ENCODE measurements at places on chromosomes 1 and 21. TPM values are rescaled to one million over a fixed set of nuclear protein-coding genes. Genes with fewer than 3 reads are reported as not detected.
A peak's percentile ranks its signal among the peaks of the same experiment; 100 is the strongest.

GRCh38 chr1:212414328-212415106 lies at the start of gene PACC1:
Gene PACC1, minus strand, starts transcription at chr1:212414886. Its CDS starts 129 bp downstream, at chr1:212414757.
- peak; percentile 80 for DNase-seq

GRCh38 chr1:5271264-5271663 lies 616.9 kb downstream of the AJAP1 start:
- DNase-seq = no peak

PKLR gene
- total RNA-seq = not detected

DNA sequence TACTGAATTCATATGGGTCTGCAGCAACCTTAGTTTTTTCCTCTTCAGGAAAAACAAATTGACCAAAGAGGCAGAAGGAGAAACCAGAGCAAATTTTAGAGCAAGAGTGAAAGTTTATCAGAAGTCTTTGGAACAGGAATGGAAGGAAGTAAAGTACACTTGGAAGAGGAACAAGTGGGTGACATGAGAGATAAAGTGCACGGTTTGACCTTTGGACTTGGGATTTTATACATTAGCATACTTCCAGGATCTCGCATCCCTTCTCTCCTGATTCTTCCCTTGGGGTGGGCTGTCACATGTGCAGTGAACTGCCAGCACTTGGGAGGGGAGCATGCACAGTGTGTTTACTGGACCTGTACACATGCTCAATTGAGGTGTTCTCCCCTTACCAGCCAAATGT lies 754.8 kb upstream of the ADAMTS5 start:
- DNase-seq = no peak

- no peak for DNase-seq
Observed at GRCh38 chr1:175675017-175675416, 68.4 kb downstream of the TNR start.

GRCh38 chr1:247324204-247324787 lies 7.4 kb downstream of the ZNF496 start:
- DNase-seq = no peak

DNA sequence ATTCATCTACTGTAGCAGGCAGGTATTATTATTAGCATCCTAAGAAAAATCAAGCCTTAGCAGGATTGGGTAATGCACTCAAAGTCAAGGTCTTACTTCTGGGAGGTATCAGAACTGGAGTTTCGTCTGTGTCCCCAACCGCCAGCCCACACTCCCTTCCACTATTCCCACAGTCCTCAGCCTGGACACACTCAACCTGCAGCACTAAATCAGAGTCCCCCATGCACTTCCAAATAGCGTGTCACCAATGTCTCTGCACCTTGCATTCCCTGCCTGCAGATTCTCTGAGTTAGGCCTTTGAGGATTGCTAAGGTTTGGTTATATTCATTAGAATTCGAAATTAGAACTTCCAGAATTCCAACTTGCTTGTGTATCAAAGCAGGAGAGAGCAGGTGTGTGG lies 3.9 kb downstream of the LYPD8 start:
- DNase-seq = no peak

BSND gene
- total RNA-seq = not detected

FLG2 gene
- total RNA-seq = not detected

DNA sequence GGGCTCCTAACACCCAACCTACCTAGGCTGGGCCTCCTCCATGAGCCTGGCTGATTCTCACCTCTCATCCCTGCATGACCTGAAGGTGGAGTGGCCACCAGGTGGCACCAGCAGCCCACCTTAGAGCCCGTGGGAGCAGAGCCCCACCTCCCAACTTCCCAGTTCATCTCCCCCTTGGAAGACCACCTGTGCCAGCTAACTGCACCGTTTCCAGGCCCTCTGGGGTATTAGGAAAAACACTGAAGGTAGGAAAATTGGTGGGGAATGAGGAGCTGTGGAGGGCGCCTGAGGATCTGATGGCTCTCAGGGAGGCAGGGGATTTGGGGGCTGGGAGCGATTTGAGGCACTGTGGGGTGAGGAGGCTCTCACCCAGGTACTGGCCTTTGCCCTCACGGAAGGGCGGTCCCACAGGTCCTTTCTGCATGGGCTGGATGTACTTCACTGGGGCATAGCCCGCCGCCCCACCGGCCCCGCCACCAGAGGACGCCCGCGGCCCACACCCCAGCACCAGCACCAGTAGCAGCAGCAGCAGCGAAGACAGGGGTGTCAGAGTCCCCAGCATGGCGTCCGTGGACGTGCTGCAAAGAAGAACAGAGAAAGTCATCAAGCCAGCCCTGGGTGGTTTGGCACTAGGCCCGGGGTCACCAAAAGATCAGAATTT lies 11.1 kb downstream of the ADPRS start:
- peak; percentile 58 for DNase-seq

DNA sequence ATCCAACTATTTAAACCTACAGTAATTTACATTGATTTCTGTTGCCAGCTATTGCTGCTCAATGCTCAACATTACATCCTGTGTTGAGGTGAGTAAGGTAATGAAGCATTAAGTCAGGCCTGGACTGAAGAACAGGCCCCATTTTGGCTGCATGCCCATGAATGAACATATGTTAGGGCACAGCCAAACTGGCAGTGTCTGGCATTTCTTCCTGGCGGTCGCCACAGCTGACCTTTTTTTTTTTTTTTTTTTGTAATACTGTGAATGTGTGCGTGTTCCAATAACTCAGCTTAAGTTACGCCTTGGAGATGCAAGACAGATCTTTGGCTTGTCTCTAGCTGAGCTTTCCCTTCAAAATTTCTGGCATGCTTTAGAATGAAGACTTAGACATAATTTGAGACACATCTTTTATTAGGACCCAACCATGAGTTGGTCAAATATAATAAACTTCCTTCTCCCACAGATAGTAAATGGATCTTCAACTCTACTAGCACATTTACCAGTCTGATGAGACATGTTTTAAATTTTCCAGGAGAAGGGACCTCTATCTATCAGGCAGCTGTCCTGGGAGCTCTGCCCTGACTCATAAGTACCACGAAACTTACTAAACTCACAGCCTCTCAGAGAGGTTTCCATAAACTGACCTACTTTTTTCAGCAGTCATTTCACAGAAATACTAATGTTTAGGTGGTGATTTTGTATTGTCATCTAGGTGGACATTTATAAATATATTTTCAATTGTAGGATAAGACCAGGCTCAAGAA lies 341.1 kb upstream of the RUNX1 start:
- DNase-seq = peak; percentile 39

- DNase-seq = no peak
Observed at GRCh38 chr21:28719723-28720122, 273.0 kb downstream of the LTN1 start.

DNA sequence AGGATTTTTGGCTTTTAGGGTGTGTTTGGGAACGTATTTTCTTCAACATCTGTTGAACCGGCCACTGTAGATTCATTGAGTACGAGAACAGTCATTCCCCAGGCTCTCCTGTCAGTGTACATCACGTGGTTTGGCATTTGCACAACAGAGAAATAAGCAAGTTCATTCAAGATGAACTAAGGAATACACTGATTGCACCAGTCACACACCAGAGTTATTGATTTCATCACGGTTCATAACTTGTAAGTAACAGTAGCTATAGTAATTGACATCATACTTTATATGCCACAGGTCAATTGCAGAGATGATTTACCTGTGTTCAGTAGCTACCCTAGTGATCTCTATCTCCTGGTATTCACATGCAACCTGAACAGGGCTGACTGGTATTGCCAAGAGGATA lies 90.7 kb upstream of the ETS2 start:
- no peak for DNase-seq

GRCh38 chr21:25759573-25759972 lies 24.8 kb downstream of the GABPA start:
- DNase-seq = no peak

BTG2 gene
- total RNA-seq = 11.2 TPM

IFI16 gene
- total RNA-seq = 31.8 TPM

DNA sequence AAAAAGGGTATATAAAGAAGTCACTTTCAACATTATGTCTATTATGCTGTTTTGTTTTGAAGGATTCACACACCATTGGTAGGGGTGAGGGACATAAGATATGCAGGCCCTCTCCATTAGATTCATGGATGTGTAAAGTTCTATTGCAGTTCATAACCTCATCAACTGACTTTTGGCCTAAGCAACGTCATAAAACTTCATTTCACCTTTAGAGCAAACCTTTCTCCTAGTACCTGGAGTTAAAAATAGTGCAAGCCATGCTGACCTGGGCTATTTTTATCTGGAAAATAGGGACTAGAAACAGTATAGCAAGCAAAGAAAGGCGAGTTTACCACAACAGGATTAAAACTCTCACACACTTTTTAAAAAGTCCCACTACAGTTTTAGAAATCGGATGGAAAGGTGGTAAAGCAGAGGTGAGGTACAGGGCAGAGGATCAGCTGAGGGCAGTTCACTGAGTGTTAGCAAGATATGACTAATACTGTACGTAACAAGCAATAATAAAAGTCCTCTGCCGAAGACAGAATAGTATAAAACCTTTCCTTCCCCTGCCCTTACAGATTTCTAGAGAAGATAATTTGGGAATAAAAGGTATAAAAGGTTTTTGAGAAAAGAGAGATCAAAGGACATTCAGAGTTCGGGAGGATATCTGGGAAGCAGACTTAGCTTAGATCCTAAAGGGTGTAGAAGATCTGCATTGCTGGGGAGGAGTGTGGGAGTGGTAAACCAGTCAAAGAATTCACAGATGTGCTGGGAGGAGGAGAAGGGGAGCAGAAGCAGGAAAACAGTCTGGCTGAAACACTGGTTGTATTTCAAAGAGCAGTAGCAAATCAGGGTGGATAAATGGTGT lies 14.3 kb downstream of the EGLN1 start:
- DNase-seq = no peak

PFKL gene
- 51.0 TPM for total RNA-seq

DNA sequence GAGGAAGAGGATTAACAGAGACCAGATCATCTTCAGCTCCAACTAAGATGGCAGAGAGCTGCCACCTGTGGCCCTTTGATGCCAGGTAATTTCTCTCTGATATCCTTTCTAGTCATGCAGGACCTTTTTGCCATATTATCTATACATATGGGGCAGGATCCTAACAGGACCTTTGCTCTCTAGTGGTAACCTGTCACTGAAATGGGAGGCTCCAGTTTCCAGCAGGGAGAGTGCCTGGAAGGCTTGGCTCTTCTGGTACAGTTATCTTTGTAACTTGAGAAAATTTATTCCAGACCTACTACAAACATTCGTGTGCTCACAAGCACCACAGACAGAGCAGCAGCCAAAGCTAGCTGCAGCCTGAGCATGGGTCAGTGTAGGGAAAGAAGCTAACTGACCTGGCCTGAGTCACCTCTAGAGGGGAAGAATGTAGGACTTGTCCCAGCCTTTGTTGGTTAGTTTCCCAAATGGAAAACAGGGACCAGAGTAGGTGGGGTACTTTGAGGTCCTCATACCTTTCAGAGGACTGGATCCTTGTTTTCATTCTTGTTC lies 86.5 kb upstream of the MACF1 start:
- DNase-seq = no peak

EEIG2 gene
- total RNA-seq = 6.9 TPM
